Hematopoietic multipotent progenitor cell treated with erythropoietin and hydrocortisone succinate and interleukin-3 and kit ligand, for 15 days (in vitro differentiated cells): ENCODE measurements at places on chromosomes 1 and 21.

DNA sequence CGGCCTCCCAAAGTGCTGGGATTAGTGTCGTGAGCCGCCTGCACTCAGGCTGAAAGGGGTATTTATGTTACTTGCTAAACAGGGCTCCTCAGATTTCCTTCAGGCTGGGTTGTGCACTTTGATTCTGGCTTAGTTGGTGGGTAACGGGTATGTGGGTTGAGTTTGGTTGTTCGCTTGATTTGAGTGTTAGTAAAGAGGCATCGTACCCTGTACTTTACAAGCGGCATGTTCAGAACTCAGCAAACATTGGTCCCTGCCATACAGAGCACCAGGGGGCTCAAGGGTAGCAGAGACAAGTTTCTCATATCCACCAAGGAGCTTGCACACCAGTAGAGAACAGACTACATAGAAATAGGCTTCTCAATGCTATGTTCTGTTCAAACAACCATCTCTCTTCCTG, 147.8 kb downstream of the PGBD5 start:
- no peak for DNase-seq

- no peak for DNase-seq
Measured at GRCh38 chr1:224774378-224774777, 155.1 kb upstream of the DNAH14 start.

GRCh38 chr1:57850176-57850940, 426.5 kb upstream of the DAB1 start:
- no peak for DNase-seq

GRCh38 chr21:18529254-18529653, 125.7 kb upstream of the TMPRSS15 start:
- DNase-seq: no peak

DNA sequence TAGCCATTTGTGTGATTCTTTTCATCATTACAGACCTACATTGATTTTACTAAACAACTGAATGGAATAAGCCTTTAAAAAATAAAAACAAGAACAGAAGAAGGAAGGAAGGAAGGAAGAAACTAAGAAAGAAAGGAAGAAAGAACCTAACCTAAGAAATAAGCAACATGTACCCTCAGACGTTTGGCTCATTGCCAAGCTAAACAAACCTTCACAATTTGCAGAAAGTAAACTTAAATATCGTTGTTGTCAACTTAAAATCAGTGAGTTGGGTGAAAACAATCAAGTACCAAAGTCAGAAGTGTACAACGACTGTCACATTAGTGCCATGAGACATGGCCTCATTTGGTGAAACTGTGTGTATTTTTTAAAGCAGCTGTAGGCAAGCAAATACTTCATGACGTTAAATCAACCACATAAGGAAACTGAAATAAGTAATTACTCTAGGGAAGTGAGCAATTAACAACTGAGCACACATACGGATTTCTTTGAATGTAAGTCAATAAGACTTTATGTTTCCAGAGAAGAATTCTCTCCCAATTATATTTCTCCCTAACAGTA, 313.1 kb upstream of the TMPRSS15 start:
- DNase-seq: no peak

GRCh38 chr1:230077011-230077410, 10.0 kb downstream of the GALNT2 start:
- DNase-seq: no peak

DNA sequence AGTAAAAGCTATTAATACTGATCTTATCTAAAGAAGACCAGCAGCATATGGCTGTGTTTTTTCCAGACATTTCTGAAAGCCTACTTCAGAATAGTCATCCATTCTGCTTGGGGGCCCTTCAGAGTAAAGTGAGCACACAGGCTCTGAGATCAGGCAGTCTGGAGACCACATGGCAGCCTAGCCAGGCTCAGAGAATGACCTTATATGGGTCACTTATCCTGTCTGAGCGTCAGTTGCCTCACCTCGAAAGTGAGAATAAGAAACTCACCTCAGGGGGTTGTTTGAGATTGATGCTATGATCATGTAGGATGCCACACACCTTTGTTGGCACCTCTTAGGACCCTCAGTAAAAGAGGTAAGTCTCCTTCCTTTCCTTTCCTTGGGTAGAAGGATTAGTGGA, 270.4 kb downstream of the GRIK1 start:
- DNase-seq: no peak

DNA sequence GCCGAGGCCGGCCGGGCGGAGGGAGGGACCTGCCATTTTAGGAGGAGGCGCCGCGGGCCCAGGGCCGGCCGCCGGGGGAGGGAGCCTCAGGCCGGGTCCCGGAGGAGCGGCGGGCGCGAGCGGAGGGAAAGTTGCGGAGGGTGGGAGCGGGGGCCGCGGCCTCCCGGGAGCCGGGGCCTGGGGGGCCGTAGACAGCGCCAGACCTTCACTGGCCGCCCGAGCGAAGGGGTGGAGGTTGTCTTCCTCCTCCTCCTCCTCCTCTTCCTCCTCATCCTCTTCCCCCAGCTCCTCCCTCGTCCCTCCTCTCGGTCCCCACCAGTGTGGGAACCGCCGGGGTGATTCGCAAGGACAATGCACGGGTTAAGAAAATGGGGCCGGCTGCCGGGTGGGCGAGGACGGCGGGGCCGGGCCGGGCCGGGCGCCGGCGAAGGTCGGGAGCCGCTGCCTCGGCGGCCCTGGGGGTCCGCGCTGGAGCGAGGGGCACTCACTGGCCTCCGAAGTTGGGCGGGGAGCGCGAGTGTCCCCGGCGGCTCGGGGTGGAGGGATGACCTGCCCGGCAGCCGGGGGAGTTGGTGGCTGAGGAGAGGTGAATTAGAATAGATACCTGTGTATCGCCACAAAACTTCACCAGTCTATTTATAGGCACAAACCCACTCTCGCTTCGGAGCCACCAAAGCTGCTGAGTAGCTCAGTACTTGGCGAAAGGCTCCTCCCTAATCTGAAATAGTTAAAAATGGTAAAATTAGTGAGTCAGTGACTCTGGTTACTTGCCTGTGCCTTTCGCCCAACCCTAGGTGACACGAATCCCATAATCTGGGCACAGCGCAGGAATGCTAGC, 1.3 kb downstream of the DYRK1A start:
- peak; percentile 74 for DNase-seq

GRCh38 chr1:208177656-208178055, 66.5 kb downstream of the PLXNA2 start:
- no peak for DNase-seq

DNA sequence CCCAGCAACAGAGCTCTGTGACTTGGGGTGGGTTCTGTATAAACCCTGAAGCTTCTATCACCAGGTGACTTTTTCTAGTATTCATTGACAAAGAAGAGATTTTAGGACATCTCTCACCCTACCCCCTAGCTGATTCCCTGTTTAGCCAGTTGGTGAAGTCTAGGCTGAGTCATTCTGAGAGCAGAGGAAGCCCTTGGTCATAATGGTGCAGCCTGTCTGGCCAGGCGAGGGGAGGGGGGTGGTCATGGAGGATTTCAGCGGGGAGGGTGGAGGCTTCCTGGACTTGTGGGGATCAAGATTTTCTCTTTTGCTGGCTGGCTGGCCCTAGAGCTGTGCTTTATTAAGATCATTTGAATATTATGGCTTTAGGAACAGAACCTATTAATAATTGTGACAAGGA, 262.6 kb downstream of the CAMTA1 start:
- DNase-seq: no peak

- DNase-seq: no peak
Measured at GRCh38 chr1:39965044-39965443, 10.1 kb downstream of the MFSD2A start.

GRCh38 chr1:115665319-115666096, 23.7 kb downstream of the VANGL1 start:
- no peak for DNase-seq

GRCh38 chr1:107691540-107691939, 273.4 kb downstream of the VAV3 start:
- no peak for DNase-seq

DNA sequence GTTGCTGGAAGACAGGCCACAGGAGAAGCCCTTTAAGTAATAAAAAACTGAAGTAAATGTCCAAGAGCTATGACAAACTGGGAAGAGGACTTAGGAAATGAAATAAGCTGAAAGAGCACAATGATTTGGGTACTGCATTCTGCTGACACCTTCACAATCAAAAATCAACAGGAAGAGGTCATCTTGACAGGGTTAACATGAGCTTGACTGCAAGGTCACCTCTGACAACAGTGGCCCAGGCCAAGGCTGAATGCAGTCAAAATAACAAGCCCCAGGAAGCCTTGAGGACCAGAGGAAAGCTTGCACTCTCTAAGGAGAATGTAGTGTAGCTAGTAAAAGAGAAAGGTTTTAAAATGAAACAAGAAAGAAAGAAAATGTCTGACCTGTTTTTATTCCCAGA, 179.3 kb downstream of the SEC16B start:
- no peak for DNase-seq

- no peak for DNase-seq
Measured at GRCh38 chr1:181484821-181485220, 1.5 kb downstream of the CACNA1E start.

DNA sequence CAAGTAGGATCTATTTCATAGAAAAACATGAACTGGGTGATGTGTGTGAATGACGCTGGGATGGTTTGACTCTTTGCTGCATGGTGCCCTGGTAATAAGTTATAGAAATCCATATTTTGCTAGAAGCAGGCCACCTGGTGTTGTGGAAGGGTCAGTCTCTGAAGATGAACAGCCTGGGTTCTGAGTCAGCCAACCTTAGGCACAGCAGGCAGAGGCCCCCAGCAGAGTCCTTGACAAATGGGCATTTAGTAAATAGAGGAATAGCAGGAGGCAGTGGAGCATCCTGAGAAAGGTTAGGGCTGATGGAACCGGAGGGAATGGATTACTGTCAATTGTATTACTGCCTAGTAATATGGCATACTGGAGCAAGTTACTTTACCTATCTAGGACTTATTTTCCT, 20.9 kb downstream of the FGGY start:
- no peak for DNase-seq

DNA sequence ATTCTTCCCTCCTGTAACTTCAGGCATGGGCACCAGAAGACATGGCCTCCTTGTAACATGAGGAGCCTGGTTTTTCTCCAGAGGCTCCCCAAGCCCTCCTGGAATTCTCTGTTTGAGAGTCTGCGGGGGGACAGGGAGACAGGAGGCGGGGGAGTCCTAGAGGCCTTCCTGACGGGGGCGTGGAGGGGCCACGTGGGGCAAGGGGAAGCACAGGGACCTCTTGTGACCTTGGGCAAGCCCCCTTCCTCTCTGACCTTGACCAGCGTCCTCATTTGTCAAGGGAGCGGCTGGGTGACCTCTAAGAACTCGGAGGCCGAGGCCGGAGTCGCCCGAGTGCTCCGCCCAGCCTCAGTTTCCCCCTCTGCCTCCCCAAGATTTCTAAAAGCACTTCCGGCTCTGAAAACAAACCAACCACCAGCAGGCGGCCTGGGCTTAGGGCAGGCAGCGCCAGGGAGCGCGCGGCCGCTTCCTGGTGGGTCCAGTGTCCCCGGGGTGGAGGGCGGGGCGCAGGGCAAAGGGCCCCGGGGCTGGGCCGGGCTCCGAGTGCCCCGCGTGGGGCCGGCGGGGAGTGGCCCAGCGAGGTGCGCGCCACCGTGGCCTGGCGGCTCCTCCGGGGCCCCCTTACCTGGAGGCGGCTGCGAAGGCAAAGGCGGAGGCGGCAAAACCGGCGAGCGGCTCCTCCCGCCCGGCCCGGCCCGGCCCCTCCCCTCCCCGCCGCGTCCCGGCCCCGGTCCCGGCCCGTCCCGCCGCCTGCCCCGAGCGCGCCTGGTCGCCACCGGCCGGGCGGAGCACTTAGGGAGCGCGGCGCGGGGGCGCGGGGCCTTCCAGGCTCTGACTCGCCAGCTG, at the start of gene TMCO4:
Gene TMCO4 (minus strand): TSS at position 687 of the 846 bp plus-strand sequence. CDS start 19,158 bp downstream, outside the sequence.
- DNase-seq: no peak

- no peak for DNase-seq
Measured at GRCh38 chr1:248750496-248750895, 5.1 kb downstream of the LYPD8 start.

GRCh38 chr1:34721646-34722355, 33.0 kb upstream of the GJB5 start:
- no peak for DNase-seq
